ENCODE measurements at places on chromosomes 16 and 17.

DNA sequence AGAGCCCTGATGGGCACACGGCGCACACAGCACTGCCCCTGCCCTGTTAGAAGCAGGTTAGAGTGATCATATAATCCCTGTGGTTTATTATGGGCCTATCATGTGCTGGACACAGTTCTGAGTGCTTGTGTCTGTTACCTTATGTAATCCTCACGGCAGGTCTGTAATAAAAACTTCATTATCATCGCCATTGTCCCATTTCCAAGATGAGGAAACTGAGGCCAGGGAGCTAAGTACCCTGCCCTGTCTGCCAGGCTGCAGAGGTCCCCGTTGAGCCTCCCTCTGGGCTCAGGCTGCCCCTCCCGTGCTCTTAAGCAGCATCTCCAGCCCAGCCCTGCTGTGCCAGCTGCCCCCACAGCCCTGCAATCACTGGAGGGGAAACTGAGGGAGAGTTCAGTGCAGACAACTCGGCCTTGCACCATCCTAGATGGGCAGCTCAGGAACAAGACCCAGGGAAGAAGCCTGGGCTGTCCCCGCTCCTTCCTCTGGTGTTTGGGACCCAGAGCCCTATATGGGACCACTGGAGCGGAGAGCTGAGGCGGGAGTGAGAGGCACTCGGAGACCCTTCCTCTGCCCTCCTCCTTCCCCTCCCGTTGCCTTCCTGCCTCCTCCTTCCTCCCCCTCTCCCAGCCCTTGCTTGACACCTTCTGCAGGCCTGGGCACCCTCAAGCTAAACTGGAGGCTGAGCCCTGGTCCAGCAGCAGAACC, 42.0 kb downstream of the WNT3 start:
- no peak for DNase-seq

DNA sequence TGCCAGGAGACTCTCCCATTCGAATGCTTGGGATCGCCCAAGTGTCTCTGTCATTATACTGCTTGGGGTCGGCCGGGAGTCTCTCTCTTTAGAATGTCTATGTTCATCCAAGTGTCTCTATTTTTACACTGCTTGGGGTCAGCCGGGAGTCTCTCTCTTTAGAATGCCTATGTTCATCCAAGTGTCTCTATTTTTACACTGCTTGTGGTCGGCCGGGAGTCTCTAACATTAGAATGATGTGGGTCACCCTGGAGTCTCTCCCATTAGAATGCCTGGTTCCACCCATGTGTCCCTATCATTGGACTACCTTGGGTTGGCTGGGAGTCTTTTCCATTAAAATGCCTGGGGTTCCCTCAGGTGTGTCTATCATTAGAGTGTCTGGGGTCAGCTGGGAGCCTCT, 2230.4 kb downstream of the TP53TG3F start:
- no peak for DNase-seq

DNA sequence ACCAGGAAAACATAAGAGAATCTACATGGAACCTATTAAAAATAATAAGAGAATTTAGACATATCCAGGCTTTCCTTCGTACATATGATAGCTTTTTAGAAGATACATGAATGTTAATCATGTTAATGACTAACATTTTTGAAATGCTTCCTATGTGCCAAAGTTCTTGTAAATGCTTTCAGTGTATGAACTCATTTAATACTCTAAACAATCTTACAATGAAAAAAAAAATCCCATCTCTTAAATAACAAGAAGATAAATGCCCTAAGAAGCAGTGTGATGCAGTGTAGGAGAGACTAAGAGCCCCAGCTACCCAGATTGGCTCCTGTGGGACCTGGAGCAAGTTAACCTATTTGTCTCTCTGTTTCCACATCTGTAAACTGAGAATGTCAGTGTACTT, 220.4 kb upstream of the MYOCD start:
- no peak for DNase-seq

GRCh38 chr16:47924950-47925349, 230.8 kb downstream of the ABCC12 start:
- no peak for DNase-seq

GRCh38 chr16:69166946-69167930, 19.7 kb upstream of the SNTB2 start:
- no peak for DNase-seq

DNA sequence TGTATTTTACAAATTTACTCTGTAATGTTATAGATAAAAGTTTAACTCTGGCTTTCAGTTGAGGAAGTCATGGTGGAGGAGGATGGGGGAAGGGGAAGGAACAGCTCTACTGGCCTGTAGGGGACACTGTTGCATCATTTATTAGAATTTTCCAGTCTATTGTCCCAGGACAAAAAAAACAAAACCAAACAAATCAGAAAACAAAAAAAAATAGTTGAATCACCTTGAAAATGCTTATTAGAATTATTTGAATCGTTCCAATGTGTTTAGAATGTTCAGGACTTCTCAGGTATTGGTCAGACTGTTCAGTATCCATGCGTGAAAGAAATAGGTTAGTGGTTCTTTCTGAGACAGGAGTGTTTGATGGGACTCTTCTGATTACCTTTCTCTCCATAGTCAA, 242.0 kb downstream of the FTO start:
- peak; percentile 57 for DNase-seq

All from HL-60 (cell line).